ENCODE measurements at places on chromosomes 2 and 18.
A peak's percentile ranks its signal among the peaks of the same experiment; 100 is the strongest.

DNA sequence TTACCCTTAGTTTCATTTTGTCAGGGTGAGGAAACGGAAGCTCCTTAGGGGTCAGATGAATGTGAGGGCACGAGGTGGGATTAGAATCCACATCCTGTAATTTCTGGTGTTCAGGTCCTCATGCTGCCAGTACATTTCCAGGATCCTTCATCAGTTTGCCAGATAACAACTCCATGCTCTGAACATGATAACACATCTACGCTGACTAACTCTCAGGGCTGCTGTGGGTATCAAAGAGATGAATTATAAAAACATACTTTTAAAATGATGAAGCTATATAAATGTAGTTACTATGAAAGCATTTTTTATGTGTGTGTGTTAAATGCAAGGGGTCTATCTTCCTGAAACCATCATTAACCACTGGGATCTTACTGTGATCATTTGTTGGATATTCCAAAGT, 325.9 kb downstream of the SLC8A1 start:
- DNase-seq: no peak

- DNase-seq: no peak
Measured at GRCh38 chr2:38064801-38065501, 11.0 kb downstream of the CYP1B1 start.

DNA sequence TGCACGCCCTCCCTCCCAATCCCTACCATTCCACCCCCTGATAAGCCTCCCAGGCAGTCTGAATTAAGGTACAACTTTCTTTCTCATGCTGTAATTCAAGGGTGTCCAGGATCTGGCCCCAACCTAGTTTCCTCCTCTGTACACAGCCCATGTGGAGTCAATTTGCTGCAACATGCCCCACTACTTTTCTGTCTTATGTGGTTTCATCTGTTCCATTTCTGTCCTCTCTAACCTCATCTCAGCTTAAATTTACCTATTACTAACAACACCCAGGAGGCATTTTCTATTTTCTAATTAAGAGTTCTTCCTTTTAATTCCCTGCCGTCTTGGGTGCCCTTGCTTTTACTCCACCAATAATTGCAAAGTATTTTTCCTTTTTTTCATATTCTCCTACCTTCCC, 10.0 kb downstream of the PPP4R1 start:
- DNase-seq: no peak

DNA sequence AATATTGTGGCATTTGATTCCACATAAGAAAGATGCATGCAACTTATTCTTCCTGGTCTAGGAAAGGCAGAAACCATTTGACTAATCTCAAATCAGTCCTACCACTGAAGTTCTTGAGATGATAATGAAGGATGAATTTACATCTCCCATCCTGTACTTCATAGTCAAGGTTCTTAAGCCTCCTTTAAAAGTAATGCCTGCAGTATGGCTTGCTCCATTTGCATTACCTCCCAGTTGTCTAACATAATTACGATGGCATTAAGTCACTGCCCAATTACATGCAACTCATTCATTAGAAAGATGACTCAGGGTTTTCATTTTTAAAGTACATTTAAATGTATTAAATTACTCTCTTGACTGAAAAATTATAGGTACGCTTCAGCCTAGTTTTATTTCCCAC, 32.2 kb downstream of the THADA start:
- no peak for DNase-seq

DNA sequence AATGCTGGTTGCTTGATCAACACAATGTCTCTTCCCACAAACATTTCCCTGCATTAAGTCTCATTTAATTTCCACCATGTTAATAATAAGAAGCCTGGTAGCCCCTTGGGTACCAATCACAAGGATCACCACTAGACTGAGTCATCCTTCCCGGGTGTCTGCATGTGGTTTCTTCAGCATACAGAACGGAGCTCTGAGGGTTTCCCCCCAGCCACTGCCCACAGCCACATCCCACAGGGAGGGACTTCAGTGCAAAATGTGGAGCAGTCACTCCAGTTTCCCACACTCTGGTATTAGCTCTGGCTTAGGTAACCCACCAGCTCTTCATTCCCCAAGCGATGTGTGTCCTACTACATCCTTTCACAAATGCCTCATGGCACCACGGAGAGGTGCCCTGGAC, 42.7 kb upstream of the POLE4 start:
- DNase-seq: no peak

- no peak for DNase-seq
Measured at GRCh38 chr2:234006501-234006900, 44.0 kb upstream of the SPP2 start.

- no peak for DNase-seq
Measured at GRCh38 chr2:165008730-165009315, 53.5 kb upstream of the SLC38A11 start.

DNA sequence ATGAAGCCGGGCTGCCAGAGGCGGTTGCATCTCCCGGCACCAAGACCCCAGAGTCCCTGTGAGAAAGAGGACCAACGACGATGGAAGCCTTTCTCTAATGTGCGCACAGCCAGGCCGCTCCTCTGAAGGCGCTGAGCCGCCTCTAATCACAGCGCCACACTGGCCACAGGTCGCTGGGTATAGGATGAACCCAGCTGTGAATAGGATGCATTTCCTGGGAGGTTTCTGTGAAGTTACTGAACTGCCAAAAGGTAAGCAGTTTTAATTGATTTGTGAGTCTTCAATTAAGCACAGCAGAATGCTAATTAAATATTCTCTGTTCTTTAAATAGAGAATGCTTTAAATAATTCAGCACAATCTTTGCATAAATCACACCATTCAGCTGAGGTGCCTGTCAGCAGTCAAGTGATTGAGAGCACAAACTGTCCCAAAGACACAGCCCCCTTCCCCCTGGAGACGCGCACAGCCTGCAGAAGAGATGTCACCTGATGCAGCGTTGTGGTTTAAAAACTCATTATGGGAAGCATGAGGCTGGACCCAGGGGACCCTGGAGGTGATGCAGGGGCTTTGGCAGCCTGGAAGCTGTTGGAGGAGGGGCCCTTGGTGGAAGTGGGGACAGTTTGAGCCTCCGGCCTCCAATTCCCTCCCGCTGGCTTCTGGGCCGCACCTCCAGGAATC, 98.1 kb downstream of the RTP5 start:
- DNase-seq: peak; percentile 2

DNA sequence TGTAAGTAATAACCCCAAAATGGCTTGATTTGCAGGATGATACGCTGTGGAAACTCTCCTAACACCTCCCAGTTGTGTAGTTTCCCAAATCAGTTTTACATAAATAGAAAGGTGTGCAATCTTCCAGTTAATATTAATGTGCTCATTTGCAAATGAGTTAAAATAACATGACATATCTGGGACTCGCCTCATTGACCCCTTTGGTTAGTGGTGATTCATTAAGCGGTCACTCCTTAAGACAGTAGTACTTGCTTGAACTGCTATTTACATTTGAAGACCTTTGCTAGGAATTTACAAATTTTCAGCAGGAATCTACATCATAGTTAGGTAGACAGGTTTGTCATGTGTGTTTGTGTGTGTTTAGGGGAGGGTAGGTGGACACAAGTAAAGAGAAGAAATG, 1367.7 kb upstream of the CELF4 start:
- DNase-seq: no peak

DNA sequence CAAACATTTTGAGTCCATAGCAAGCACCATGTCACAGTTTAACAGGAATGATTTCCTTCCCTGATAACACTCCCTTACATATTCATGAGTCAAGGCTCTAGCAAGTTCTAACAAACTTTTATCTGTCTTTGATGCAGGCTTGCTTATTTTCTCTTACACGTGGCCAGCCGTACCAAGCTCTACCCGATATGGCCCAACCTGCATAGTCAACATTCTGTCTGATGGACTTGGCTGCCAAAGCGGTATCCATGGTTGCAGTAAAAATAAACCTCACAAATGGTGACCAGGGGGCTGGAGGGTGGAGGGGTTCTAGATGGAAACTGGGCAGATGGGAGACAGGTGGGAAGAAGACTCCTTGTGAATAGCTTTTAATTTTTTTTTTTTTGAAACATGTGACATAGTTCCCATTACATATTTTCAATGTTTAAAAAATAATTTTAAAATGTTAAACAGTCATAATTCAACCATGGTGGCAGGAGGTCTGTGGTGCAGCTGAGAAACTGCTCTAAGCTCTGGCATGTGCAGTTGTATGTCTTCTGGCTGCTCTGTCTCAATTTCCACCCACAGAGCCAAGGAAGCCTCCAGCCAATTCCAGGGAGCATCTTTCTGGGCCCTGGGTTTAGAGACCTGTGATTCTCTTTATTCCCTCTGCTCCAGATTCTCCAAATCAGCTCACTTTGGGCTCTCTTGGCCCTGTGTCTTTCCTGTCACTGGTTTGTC, 20.7 kb upstream of the CXCR1 start:
- no peak for DNase-seq

DNA sequence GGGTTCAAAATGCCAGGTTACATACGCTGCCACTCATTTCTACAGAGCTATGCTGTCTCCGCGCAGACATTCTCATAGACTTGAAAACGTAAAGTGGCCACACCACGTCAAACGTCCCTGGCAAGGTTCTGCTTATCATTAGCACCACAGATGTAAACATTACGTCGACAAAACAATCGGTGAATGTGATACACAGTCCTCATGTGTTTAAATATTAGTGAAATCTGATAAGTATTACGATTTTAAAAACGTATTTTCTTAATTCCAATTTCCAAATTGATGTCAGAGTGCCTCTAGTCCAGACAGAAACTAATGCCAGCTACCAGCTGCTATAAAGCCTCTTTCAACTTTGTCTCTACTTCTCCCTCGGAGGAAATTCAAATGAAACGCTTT, 1.2 kb downstream of the STK17B start:
- peak; percentile 51 for DNase-seq

DNA sequence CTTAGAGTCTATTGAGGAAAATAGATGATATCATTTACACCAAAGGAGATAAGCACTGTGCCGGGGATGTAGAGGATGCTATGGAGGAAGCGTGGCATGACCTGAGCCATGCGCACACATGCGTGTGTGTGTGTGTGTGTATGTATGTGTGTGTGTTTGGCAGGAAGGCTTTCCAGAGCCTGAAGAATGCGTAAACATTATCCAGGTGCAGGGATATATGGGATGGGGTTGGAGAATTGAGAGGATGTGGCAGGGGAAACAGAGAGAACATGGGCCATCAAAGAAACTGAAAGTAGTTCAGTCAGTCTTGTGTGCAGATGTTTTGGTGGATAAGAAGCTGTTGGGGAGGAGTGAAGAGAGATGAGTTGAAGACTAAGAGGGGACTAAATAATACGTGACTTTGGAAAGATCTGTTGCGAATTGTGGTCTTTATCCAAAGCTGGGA, 9.3 kb upstream of the STAT1 start:
- DNase-seq: no peak

Data from HAP-1 (cell line).